Osteocyte (in vitro differentiated cells): ENCODE measurements at places on chromosomes 1 and 21. TPM values are rescaled to one million over a fixed set of nuclear protein-coding genes. Genes with fewer than 3 reads are reported as not detected.

- no peak for DNase-seq
Measured at GRCh38 chr1:117679868-117680267, 74.0 kb downstream of the TENT5C start.

DNA sequence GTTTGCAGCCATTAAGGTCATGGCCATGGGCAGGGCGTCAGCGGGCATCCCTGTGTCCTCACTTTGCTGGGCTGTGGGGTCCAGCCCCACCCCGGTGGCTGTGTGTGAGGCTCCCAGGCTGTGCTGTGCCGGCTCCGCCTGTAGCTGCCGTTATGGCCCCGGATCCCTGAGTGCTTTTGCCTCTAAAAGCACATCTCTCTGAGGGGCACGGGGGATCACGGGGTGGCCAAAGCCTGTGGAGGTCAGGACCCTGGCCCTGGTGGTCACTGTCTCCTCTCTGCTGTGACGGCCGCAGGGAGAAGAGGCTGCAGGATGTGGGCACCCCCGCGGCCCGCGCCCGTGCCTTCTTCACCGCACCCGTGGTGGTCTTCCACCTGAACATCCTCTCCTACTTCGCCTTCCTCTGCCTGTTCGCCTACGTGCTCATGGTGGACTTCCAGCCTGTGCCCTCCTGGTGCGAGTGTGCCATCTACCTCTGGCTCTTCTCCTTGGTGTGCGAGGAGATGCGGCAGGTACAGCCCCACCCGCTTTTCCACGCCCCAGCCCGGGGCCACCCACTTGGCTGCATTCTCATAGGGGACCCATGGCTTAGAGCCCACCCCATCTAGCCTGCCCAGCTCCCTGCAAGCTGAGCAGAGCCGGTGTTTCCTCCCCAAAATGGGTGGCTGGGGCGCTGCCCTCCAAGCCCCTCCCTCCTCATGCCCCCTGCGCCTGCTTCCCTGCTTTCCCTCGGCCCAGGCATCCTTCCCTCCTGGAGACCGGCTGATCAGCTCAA, 48.2 kb downstream of the TRPM2 start:
- peak; percentile 80 for DNase-seq

DNA sequence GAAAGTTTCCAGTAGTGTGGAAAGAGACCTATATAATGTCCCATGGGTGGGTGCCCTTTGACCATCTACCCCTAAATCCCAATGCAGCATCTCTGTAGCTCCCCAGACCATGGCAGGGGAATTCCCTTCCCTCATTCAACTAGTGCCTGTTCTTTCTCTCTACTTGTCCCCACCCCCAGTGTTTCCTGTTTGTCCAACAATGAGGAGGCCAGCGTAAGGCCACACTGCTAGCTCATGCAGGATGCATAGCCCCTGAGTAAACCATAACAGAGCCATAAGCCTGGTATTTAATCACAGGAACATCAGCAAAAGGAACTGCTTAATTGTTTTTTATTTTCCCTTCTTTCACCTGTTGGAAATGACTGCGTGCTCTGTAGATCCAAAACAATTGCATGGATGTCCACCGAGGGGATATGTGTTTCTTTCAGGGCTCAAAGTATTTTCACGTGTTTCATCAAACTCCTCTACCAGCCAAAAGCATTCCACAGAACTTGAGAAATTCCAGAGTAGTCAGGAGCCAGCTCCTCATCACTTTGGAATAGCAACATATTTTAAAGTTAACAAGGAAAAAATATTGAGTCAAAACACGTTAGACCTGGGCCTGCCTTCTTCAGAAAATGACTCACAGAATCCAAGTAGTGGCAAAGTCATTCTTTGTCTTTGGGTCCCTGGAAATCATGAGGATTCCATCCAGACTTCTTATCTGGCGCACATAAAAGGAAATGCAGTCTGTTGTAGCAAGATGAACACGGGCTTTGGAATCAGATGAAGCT, 162.5 kb upstream of the SGIP1 start:
- DNase-seq, result no peak

- no peak for DNase-seq
Measured at GRCh38 chr21:41778930-41779600, 12.2 kb upstream of the RIPK4 start.

TFF3 gene
- 46.1 and 50.3 TPM in 2 replicates for total RNA-seq

DNA sequence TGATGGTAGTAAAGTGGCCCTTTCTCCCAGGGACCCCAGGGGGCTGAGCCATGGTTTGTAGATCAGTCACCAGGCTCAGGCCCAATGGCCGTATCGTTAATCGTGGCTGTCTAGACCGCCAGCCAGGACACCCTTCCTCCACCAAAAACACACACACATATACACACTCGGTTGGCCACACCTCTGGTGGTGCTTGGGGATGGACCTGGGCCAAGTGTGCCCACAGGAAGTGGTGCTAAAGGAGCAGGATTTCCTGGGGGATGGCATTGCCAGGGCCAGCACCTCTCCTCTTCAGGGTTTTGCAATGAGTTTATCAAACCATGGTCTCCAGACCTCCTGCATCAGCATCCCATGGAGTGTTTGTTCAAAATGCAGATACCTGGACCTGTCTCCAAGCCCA, 36.2 kb downstream of the CITED4 start:
- DNase-seq, result no peak

DNA sequence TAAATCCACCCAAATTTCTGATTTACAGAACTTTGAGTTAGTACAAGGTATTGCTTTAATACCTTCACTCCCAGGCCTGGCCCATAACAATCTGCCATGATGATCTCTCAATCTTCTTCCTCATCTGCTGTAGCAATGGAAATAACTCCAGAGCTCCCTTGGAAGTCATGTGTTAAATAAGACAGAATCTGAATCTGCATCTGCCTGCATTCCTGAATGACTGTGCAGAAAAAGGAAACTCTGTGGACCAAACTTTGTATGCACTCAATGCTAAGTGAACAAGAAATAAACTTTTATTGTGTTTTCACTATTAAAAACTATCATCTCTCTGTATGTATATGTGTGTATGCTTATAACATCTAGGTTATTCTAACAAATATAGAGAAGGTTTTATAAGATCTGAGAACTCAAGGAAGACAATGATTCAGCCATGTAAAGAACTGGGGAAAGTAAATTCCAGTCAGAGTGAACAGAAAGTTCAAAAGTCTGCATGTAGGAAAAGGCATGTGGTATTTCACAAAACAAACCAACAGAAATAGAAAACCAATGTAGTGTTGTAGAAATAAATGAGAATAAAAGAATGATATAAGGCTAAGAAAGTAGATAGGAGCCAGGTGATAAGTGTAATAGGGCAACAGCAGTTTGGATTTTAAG, 390.2 kb downstream of the USH2A start:
- DNase-seq, result no peak

MLLT11 gene
- total RNA-seq, result 21.0 and 22.1 TPM in 2 replicates

GRCh38 chr1:7539769-7540175, 231.3 kb upstream of the VAMP3 start:
- no peak for DNase-seq

DNA sequence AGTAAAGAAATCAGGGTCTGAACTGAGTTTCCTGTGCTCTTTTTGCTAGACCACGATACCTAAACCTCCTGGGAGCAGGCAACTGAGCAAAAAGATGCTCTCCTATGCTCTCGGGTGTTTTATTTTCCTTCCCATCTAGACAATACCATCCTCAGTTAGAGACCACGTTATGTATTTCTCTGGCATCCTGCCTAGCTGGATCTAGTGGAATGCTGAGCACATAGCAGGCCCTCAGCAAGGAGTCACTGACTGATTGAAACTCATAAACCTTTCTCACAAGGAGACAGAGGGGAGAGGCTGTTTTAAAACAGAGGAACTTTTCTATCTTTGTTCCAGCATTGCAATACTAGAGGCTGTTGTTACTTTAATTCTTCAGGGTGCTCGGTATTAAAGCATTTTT, 168.0 kb downstream of the CYYR1 start:
- no peak for DNase-seq

GRCh38 chr21:46111857-46112724, 14.2 kb downstream of the COL6A2 start:
- peak; percentile 84 for DNase-seq

- DNase-seq, result peak; percentile 98
Measured at GRCh38 chr1:153963030-153963849, at the start of gene SLC39A1. Gene SLC39A1, minus strand, starts transcription at chr1:153963537. Its CDS starts 822 bp downstream, at chr1:153962715.

ROR1 gene
- 20.6 and 21.8 TPM in 2 replicates for total RNA-seq

DNA sequence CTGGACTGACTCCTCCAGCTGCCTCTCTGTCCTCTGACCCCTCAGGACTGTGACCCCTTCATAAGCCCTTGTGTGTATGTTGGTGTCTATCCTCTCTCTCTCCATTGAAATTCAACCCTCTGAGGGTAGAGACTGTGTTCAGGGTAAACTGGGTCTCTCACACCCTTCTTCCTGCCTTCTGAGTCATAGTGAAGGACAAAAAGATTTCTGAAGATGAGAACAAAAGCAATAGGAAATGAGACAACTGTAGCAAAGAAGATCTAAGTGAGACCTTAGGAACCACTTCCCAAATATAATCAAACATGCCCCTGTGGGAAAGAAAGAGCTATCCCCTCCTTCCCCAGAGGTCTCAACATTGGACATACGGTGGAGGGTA, 16.9 kb downstream of the NUAK2 start:
- no peak for DNase-seq

GBP5 gene
- total RNA-seq, result not detected in 2 replicates

CNR2 gene
- not detected in 2 replicates for total RNA-seq

FAM72C gene
- 0.27 and 0.65 TPM in 2 replicates for total RNA-seq

DNA sequence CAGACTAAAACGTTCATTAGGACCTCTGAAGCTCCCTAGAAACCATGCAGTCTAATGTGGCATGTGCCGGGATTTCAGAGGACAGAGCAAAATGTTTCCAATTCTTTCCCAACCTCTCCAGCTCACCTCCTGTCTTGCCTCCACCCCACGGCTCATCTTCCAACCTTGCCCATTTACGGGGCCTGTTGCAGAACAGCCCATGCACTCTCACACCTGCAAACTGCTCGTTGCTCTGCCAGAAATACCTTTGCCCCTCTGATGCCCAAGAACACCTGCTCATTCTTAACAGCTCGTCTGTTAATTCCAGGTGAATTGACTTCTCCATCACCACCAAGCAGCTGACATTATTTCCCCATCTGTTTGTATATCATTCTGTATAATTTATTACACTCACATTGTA, 53.9 kb upstream of the LBR start:
- DNase-seq, result peak; percentile 59

VWA5B1 gene
- not detected in 2 replicates for total RNA-seq

C4BPB gene
- not detected in 2 replicates for total RNA-seq

DNA sequence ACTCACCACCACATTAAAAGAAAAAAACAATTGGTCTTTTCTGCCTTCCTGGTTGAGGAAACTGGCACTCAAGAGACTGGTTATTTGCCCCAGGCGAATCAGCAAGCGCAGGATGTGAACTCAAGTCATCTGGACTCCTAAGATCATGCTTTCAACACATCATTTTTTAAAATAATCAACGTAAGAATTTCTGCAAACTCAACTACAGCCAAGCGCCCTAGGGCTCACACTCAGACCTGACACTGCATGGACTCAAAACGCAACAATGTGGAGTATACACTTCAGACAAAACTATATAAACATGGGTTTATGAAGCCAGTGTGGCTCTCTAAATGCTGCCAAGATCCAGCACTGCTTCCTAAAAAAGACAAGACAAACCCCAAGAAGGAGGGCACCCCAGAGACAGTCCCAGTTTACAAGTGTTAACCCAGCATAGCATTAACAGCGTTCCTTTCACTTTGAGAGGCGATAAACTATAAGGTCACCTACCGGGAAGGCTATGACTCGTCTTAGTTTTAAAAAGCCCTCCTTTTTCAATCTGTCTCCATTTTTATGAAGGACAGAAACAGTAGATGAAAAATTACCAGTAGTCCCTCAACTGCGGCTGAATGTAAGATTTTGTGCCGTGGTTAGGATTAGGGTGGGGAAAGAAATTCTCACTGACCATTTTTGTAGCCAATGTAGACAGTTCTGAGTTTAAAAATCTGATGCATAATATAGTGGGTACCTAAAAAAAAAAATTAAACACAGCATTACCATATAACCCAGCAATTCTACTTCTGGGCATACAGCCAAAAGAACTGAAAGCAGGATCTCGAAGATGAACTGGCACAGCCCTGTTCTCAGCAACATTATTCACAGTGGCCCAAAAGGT, 54.8 kb downstream of the SIPA1L2 start:
- DNase-seq, result no peak

GRCh38 chr1:36124404-36125128, 456 bp downstream of the COL8A2 start:
- no peak for DNase-seq

DNA sequence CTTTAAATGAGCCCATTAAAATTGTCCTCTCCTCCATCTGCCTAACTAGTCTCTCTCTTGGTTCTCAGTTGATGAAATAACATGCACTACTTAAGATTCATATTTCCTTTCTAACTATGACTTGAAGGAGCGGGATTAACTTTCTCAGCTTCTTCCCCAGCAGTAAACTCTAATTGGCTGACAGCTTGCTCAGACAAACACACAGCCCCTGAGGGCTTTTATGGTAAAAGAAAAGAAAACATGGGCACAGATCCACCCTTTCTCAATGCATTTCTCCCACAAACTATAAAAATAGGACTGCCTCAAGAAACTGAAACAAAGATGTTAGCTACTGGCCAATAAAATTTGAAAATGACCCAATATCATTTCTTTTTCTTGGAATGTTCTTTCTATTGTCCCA, 703.1 kb downstream of the ADGRL2 start:
- no peak for DNase-seq

TCHH gene
- total RNA-seq, result 0.05 TPM in 1 of 2 replicates, not detected in the other

DNA sequence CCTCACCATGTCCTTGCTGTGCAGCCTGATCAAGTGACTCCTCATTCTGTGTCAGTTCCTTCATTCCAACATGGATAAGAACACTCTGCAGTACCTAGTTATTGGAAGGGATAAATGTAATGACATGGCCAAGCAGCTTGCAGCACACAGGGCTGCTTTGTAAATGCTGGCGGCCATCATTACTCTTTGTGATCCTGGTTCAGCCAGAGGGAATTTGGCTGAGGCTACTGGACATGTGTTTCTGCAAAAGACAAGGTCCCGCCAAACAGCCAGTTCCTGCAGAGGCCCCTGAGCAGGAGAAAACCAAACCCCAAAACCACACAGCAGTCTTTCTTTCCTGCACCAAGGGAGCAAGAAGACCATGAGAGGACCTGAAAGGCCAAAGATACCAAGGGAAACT, 495.8 kb downstream of the AJAP1 start:
- DNase-seq, result no peak

GRCh38 chr1:192809307-192810252, 741 bp downstream of the RGS2 start:
- DNase-seq, result no peak

- DNase-seq, result no peak
Measured at GRCh38 chr1:219906924-219907771, 21.2 kb downstream of the SLC30A10 start.

DNA sequence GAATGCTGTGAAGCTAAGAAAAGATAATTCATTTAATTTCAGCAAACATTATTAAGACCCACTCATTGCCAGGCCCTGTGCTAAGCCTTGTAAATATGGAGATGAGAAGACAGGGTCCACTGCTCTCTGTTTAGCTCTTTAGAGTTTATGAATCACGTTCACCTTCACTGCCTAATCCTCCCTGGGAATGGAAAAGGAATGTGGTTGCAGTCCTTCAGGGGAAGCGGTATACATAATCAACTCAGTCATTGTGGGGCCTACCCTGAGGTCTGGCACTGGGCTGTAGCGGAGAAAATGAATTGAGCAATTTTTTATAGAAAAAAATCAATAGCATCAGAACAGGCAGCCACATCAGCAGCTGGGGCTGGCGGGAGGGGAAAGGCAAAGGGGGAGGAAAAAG, 412.1 kb upstream of the NFIA start:
- DNase-seq, result no peak

SPATA45 gene
- total RNA-seq, result not detected in 2 replicates

PTGFR gene
- total RNA-seq, result 2.5 and 3.0 TPM in 2 replicates
